ENCODE measurements at places on chromosomes 6 and 20.
A peak's percentile ranks its signal among the peaks of the same experiment; 100 is the strongest.

DNA sequence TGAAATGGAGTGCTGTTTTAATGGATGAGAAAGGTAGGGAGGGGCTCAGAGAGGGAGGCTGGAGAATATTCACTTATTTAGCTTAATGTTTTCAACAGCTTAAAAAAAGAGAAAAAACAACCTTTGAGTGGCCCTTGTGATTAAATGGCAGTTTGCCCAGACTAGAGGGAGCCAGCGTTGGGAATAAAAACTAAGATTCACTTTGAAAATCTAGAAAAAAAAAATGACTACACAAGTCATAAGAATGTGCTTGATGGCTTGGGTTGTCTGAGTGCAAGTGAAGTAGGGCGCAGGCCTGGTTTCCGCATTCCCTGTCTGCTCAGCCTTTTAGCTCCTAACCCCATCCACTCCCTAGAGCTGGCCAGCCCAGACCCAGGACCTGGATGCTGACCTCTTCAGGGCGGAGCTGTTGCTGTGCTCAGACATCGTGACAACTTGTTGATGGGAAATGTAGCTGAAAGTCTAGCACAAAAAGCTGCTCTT lies 28.9 kb downstream of the UTRN start:
- DNase-seq, result peak; percentile 82

- DNase-seq, result no peak
Observed at GRCh38 chr20:33163856-33164762, 3.9 kb upstream of the BPIFA2 start.

DNA sequence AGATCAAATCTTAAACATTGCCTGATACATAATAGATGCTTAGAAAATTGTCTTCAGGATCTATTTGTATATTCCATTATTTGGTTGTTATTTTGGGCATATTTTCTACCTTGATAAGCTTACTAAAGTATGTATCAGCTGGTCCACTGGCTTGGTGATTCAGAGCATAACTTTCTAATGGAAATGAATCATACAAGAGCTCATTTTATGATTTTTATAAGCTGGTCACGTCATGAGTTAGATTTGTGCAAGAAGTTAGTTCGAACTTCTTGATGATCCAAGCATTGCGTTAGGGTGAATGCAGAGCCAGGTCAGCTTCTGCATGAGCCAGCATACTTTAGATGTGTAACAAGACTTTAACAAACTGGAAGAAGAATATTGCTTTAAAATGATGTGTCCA lies 144.5 kb upstream of the FLRT3 start:
- peak; percentile 67 for DNase-seq

DNA sequence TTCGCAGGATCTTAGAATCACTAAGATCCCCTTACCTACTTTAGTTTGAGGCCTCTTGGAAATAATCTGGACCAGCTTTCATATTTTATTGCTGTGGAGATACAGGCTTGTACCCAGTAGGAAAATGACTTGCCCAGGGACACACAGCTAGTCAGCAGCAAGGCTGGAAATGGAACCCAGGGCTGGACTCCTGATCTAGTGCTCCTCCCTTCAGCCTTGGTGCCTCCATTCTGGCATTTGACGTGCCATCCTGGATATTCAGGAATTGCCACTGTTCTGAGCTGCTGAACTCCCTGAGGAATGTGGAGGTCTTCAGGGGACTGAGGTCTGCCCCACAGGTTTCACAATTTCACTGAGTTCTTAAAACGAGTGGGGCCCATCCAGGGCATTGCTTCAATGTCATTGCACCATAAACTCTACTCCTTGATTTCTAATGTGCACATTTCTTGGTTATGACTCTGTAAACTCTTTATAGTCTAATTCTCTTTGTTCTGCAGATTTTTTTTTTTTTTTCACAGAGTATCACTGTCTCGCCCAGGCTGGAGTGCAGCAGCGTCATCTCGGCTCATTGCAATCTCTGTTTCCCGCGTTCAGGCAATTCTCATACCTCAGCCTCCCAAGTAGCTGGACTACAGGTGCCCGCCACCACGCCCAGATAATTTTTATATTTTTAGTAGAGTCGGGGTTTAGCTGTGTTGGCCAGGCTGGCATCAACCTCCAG lies 26.7 kb upstream of the CDKN1A start:
- DNase-seq, result no peak

GRCh38 chr6:157096105-157096504 lies 227.2 kb downstream of the TMEM242 start:
- DNase-seq, result no peak

DNA sequence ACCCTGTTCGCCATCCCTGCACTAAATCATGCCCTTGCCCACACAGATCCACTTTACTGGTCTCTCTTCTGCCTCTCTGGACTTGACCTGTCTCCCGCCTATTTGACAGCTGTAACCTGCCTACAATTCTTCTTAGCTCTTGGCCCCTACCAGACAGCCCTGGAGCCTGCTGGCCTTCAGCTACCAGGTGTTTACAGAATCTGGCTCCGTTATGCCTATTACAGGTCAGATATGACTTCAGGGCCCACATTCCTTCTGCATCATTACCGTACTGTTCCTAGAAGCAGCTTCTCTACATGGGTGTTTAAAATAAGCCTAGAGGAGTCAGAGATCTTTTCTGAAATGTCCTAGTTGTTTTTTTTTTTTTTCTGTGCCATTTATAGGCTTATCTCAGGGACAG lies 45.4 kb upstream of the CCN6 start:
- no peak for DNase-seq

DNA sequence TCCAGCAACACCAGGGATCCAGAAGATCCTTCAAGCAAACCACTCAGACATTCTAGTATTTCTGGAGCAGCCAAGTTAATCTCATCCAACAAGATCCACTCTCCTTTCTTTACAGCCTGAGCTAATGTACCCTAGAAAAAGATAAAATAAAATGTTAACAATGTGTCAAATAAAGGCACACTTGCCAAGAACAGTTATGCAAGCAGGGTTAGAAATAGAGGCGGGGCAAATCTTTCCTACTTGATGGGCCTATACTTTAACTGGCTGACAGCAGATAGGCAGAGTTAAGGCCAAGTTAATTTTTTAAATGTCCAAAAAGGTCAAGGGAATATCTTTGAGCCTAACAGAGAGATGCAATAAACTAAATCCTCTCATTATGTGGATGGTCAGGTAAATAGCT lies 60.8 kb downstream of the MDN1 start:
- DNase-seq, result no peak

DNA sequence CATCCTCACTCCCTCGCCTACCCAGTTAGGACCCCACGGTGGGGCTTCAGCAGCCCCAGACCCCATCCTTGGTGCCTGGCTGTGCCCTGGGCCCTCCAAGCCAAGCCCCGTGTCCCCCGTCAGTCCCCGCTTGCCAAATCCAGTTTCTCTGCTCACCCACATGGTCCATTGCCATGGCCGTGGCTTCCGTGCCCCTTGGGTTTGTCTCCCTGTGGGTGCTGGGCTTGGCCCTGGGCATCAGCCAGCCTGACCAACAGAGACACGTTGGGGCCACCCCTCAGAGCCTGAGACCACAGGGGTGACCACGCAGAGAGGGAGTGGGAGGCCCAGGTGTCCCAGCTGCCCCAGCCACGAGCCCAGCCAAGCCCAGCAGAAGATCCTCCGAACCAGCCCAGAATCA lies 7.7 kb downstream of the SS18L1 start:
- DNase-seq, result no peak

DNA sequence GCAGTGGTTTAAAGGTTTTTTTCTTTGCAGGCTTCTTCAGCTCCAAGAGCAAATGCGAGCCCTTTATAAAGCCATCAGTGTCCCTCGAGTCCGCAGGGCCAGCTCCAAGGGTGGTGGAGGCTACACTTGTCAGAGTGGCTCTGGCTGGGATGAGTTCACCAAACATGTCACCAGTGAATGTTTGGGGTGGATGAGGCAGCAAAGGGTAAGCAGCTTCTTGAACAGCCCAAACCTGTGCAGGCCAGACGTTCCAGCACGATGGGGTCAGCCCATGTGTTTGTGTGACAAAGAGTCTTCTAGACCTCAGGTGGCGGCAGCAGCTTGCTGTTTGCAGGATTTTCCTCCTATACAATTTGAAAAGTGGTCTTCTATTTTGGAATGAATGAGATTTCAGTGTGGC lies 17.7 kb downstream of the DSP start:
- no peak for DNase-seq

- DNase-seq, result no peak
Observed at GRCh38 chr6:41193171-41193734, 7.7 kb downstream of the TREML2 start.

GRCh38 chr6:167750956-167751358 lies 75.8 kb upstream of the AFDN start:
- no peak for DNase-seq

DNA sequence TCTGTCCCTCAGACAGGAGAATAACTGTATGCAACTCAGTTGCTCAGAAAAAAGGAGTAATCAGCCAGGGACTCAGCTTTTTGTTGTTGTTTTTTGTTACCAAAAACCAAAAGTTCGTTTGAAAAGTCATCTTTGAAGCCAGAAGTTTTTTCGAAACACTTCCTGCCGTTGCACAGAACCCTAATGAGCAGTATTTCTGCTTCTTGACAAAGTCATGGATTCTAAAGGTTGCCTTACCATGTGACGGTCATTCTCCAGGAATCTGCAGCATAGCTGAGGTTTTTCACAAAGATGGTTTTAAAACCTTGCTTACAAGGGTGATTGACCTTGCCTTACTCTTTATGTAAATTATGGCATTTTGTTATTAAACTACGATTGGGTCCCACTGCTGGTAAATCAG lies 1.9 kb downstream of the RAB32 start:
- no peak for DNase-seq

DNA sequence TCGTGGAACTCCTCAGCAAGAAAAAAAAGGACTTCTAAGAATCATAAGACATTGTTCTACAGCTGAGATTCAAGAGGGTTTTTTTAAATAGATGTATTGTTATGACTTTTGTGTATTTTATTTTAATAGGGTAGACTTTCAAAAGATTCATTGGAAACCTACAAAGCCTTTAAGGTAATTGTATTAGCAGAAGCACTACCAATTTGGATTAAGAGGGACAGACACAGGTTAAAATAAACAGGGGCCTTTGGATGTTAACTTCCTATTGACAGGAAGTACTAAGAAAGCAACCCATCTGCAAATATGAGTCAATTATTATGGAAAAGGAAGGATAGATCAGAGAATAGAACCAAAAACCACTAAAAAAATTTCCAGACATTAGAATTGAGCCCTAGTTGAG lies 153.5 kb downstream of the HDGFL1 start:
- no peak for DNase-seq

GRCh38 chr20:47887064-47887463 lies 101.8 kb upstream of the SULF2 start:
- no peak for DNase-seq

DNA sequence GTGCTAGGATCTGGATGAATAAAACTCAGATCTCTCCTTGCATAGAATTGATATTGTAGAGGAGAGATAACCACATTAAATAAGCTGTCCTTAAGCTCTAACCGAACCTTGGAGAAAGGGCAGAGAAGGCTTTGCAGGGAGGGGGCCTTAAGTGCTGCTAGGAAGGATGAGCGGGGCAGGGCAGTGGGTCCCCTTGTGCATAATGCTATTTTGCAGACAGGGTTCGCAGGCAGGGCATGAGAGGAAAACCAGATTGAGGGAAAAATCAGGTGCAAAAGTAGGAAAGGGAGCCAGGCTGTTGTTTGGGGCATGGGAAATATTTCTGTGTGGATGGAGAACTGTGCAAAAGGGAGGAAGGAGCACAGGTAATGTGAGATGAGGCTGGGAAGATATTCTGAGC lies 383.0 kb upstream of the JARID2 start:
- no peak for DNase-seq

- DNase-seq, result peak; percentile 50
Observed at GRCh38 chr20:34271956-34272355, 30.7 kb downstream of the ASIP start.

GRCh38 chr20:45059022-45059728 lies 41.8 kb downstream of the KCNS1 start:
- no peak for DNase-seq

- peak; percentile 15 for DNase-seq
Observed at GRCh38 chr20:14582855-14583254, 245.4 kb upstream of the FLRT3 start.

- no peak for DNase-seq
Observed at GRCh38 chr6:142839686-142840040, 105.3 kb downstream of the HIVEP2 start.

GRCh38 chr6:169911264-169912263 lies 160.1 kb downstream of the ERMARD start:
- no peak for DNase-seq

DNA sequence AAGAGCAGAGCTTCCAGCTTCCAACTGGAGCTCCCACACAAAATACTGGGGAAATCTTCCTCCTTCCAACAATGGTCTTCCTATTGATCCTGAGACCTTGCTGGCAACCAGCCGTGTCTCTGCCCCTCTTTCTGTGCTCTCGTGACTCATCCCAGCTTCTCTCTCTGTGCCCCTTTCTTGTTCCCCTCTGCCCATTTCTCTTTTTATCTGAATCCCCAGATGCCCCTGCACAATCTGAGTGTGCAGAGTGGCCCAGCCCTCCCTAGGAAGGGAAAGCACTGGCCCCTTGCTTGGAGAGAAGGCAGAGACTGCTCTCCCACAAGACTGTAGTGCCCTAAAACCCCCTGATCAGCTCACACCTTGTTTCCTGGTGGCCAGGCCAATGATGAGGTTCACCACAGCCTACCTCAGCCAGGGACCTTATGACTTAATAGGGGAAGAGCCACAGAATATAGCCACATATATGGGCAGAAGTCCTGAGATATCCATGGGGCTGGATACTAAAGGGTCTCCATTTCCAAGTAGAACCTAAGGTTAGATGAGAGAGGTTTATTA lies 23.1 kb upstream of the MAS1L start:
- no peak for DNase-seq

DNA sequence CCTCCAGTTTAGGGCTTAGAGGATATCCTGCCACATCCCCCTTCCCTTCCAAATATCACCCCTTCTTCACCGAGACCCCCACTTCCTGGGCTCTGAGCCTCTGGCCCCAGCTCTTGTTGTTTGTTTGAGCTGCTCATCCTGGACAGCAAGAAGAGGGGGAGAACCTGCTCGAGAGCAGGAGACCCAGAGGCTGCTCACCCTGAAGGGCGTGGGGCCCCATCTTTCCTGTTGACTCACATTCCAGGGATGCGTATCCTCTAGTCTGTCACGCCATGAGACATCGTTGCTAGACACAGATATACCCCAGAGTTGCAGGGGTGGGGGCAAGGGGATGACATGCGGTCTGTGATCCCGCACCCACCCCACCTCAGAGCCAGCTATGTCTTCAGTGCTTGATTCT lies 5.7 kb upstream of the TNXB start:
- DNase-seq, result peak; percentile 48

DNA sequence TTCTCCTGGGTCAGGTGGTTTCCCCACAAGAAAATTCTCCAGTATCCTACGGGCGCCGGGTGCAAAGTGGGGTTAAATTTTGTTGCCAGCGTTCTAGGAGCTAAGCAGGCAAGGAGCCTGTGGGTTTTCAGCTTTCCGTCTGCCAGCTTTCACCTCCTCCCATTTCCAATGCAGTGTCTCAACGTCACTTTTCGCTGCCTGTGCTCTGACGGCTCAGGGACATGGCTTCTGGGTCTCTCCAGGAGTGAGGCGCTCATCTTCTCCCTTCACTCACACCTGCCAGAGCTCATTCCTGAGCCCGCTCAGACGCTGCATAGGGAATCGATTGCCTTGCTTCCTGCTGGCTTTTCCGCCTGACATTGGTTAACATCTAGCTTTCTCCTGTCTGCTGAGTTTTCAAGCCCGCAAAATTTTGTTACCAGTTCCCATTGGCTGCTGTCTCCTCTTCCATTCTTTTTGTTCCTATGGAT lies 7.3 kb upstream of the NAA20 start:
- no peak for DNase-seq
